ENCODE measurements at places on chromosomes 1 and 21. TPM values are rescaled to one million over a fixed set of nuclear protein-coding genes. Genes with fewer than 3 reads are reported as not detected.

The YY1AP1 gene
- total RNA-seq, result 52.7 TPM

The MTARC1 gene
- not detected for total RNA-seq

- no peak for DNase-seq
These were observed 33.4 kb downstream of the ATF3 start for GRCh38 chr1:212641956-212642355.

GRCh38 chr1:100530880-100531487 lies 7.0 kb upstream of the GPR88 start:
- no peak for DNase-seq

- no peak for DNase-seq
These were observed 1.8 kb downstream of the LAMB3 start for GRCh38 chr1:209650454-209650853.

- no peak for DNase-seq
These were observed 56.6 kb downstream of the ZNF281 start for GRCh38 chr1:200353232-200353631.

GRCh38 chr1:185608177-185608576 lies 126.0 kb upstream of the HMCN1 start:
- DNase-seq, result no peak

DNA sequence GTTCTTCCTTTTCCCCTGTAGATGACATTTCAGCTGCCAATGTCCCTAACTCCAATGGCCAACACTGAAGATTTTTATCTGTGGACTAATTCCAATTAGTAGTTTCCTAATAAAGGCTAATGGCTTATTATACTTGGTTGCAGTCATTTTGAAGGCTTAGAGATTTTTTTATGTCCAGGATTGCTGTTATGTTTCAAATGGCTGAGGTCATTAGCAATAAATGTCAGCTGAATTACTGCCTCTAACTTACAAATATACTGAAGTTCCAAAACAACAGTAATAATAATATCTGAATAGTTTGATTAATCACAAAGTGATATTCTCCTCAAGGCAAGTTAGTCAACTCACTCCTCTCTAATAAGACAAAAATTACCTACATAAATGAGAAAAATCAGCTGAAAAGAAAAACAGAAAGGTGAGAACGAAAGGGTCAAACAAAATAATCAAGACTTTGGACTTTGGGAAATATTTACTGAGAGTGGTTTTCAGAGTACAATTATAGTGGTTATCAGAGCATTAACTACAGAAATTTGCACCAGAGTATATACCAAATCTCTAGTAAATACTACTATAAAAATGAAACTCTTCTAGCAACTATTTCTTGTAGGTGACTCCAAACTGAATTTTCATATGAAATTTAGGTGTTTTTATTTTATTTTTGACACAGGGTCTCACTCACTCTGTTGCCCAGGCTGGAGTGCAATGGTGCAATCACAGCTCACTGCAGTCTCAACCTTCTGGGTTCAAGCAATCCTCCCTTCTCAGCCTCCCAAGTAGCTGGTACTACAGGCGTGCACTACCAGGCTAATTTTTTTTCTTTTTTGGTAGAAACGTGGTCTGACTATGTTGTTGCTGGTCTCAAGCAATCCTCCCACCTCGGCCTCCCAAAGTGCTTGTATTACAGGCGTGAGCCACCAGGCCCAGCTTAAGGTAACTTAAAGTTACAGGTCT lies 3.5 kb downstream of the ZZZ3 start:
- DNase-seq, result no peak

Measured in activated T-cell treated with anti-CD3 and anti-CD28 coated beads, Interleukin-2, amount 50 U/mL, for 4 hours (primary cell).